Sigmoid colon (tissue), 7 donors: ENCODE measurements at places on chromosomes 11 and 22. TPM values are rescaled to one million over a fixed set of nuclear protein-coding genes. Genes with fewer than 3 reads are reported as not detected.

- H3K27me3 ChIP-seq, result no peaks in the 10 kb centered on the region
- peak; percentile 64 for DNase-seq
- no peak overlapping the region for H3K4me3 ChIP-seq
- H3K4me1 ChIP-seq, result peaks cover 32% of the 10 kb centered on the region
Measured at GRCh38 chr11:3120071-3120792, 44.9 kb downstream of the OSBPL5 start.

DNA sequence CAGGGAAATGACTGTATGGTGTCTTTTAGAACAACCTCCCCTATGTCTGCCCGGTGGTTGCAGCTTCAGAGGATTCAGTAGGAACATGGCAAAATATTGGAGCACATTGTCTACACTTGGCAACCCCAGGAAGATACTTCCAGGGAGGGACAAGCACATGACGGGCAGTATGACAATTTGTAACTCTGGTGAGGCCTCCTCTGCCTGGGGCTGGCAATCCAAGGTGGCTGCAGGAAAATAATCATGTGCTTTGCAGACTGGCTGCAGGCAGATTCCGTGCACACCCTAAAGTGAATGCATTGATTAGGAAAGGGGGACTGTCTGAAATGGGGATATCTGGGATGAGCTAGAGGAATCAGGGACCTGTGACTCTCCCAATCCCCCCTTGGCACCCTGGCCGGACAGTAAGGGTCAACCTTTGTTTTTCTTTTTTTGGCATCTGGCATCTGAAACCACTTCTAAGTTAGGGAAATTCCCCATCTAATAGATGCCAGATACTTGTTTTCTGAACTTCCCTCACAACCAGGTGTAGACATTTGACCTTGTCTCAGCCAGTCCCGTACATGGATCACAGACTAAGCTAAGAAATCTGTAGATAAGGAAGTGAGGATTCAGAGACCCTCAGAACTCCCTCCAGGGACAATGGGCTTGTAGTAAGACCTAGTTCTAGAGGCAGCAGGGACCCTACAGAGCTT is 10.5 kb upstream of the PHOX2A start:
- no peaks in the 10 kb centered on the region for H3K36me3 ChIP-seq
- H3K4me3 ChIP-seq, result no peak overlapping the region

DNA sequence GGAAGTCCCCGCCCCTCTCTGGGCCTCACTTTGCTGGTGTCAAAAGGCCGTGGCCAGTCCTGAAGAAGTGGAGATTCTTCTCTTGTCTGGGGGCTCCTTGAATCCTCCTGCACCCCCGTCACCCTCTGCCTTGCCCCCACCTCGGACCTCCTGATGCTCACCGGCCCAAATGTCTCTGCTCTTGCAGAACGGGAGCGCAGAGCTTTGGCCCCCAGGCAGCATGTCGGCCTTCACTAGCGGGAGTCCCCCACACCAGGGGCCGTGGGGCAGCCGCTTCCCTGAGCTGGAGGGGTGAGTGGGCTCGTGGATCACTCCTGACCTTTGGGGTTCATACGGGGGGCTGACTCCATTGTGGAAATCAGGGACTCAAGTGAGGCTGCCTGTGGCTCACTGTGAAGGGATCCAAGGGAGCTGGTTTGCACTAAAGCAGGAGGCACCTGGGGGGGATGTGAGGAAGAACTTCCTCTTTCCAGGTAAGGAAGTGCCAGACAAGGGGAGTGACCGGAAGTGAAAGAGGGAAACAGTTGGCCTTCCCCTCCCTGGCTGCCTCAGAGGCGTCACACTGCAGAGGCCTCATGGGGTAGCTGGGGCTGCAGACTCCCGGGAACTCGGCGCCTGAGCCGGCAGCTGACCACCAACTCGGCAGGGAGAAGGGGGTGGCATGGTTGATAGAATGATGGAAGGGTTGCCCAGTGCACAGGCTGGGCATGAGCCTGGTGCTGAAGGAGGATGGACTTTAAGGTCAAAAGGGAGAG is 23.1 kb downstream of the CSF2RB start:
- no peak overlapping the region for H3K4me3 ChIP-seq
- H3K27ac ChIP-seq, result no peak overlapping the region
- no peaks in the 10 kb centered on the region for H3K36me3 ChIP-seq
- H3K27me3 ChIP-seq, result no peaks in the 10 kb centered on the region
- no peaks in the 10 kb centered on the region for H3K4me1 ChIP-seq
- DNase-seq, result no peak

DNA sequence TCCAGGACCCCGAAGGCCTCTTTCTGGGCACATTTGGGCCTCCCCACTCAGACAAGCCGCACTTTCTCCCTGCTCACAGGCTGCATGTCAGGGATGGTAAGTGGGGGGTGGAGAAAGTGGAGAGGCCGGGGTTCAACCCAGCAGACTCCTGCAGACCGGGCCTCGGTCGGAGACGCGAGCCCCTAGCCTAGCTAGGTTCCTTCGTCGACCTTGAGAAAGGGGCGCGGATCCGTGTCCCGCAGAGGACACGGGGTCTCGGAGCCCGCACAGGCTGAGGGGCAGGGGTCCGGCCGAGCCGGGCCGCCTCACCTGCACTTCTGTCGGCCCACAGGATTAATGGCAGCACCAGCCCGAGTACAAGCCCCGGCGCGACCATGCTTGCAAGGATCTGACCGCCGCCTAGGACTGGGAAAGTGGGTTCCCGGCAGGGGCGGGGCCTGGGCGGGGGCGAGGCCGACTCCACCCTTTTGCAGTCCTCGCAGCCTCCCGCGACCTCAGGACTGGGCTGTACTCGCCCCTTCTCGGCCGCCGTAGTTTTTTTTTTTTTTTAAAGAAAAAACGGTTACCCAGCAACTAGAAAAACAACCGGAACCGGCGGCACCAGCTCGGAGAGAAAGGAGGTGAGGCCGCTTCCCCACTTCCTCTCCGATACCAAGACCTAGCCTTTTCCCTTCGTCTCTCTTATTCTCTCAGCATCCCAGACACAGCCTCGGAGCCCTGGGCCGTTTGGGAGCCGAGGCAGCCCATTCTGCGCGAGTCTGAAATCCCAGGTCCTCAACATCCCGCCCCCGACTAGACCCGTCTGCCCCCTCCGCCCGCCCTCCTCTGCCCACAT is at the start of the genes SIAE and SPA17:
Gene SIAE, minus strand, starts transcription at position 407 of the 835 bp plus-strand sequence. Its CDS starts 31 bp downstream, at position 376.
Gene SPA17, plus strand, starts transcription at position 572 of the 835 bp plus-strand sequence. CDS start 1,361 bp downstream, outside the sequence.
- no peaks in the 10 kb centered on the region for H3K36me3 ChIP-seq
- no peaks in the 10 kb centered on the region for H3K27me3 ChIP-seq
- peak; percentile 97 for DNase-seq

GRCh38 chr22:17920145-17920605 is 104.2 kb downstream of the MICAL3 start:
- H3K4me1 ChIP-seq, result no peaks in the 10 kb centered on the region
- H3K36me3 ChIP-seq, result no peaks in the 10 kb centered on the region
- H3K27me3 ChIP-seq, result no peaks in the 10 kb centered on the region

- H3K4me1 ChIP-seq, result peaks cover 42% of the 10 kb centered on the region
- no peaks in the 10 kb centered on the region for H3K27me3 ChIP-seq
- peak overlapping the region; percentile 95 for H3K27ac ChIP-seq
- peak; percentile 97 for DNase-seq
Measured at GRCh38 chr22:30291058-30291892, 2.0 kb upstream of the CASTOR1 start.

The MIAT gene
- 1.4 TPM for total RNA-seq

The CHEK1 gene
- 2.5 TPM for total RNA-seq
